ENCODE measurements at places on chromosomes 4 and X.

DNA sequence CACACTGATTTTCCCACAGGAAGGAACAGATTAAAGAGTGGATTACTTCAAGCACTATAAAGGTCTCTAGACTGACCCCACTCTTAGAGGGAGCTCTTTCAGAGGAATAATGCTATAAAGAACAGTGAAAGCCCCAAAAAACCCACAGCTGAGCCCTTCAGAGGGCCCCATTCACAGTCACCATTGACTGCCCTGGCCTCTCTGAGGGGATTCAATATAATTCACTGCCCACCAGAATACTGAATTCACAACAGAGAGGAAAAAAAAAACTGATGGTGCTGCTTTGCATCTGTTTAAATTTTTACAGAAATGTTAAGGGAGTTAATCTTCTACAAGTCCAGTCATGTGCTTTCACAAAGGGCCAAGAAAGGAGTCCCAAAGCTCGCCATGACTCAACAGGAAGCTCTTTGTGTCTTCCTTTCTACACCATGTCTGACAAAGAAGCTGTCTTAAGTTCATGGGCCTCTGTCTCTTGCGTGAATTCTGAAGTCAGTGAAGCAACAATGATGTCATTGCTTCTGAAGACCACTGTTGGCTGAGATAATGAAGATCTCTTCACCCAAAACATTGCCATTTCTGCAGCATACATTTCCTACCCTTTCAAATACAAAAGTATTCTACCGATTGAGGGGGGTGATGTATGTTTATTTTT lies 174.9 kb downstream of the ADAMTS3 start:
- DNase-seq: no peak

GRCh38 chr4:24753519-24753918 lies 41.9 kb upstream of the SOD3 start:
- no peak for DNase-seq

DNA sequence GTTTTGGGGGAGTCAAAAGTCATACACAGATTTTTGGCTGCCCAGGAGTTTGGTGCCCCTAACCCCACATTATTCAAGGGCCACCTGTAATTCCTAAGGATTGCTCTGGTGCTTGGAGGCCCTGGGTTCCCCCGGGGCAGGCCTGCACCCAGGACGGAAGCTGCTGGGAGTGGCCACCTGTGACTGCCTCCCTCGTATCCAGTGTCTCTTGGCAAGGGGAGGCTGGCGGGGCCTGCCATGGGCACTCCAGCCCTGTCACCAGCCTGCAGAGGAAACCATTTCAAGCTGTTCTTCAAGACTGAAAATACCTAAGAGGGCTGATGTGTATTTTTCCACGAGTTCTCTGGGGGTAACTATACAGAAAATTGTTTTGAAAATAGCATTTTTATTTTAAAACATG lies 24.5 kb upstream of the GPR78 start:
- no peak for DNase-seq

DNA sequence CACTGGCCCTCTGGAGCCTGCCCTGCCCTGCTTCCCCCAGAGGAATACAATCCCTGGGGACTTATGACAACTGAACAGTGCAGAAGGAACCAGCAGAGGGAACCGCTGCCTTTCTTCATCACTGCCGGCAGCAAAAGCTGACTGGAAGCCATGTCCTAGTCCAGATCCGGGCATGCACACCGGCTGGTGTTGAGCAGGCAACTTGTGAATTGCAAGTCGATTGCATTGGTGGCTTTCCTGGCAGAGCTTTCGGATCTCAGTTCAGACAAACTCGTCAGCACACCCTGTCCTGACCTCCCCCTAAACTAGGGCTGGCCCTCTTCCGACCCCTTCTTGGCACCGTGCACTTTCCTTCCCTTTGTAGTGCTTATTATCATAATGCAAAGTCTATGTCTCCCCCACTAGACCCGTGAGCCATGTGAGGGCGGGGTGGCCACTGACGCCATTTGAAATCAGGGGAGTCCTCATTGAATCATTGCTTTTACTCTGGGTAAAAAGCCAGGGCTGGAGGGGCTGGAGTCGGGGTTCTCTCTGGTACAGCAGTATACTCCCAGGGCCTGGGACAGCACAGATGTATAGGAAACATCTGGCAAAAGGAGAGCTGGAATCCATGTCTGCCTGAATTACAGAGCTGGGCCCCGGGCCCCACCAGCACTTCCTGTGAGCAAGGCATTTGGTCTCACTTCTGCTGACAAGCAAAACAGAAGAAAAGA lies 1.8 kb downstream of the ARHGAP4 start:
- no peak for DNase-seq

GRCh38 chrX:29746326-29746725 lies 469.0 kb upstream of the MAGEB2 start:
- no peak for DNase-seq

DNA sequence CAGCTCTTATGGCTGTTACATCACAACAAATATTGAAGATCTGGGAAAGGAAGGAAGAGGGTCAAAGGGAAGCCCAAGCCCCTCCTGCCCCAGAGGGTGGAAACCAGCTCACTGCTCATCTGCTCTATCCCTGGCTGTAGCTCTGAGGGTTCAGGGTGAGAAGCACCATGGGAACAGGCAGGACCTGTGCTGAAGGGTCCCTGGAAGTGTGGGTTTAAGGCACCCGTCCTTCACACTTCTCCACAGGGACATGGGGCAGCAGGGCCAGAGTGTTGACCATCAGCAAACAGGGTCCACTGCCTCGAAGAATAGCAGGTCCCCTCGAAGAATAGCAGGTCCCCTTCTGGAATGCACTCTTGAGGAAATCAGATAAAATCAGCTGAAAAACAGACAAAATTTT lies 4.4 kb downstream of the RTL5 start:
- no peak for DNase-seq

DNA sequence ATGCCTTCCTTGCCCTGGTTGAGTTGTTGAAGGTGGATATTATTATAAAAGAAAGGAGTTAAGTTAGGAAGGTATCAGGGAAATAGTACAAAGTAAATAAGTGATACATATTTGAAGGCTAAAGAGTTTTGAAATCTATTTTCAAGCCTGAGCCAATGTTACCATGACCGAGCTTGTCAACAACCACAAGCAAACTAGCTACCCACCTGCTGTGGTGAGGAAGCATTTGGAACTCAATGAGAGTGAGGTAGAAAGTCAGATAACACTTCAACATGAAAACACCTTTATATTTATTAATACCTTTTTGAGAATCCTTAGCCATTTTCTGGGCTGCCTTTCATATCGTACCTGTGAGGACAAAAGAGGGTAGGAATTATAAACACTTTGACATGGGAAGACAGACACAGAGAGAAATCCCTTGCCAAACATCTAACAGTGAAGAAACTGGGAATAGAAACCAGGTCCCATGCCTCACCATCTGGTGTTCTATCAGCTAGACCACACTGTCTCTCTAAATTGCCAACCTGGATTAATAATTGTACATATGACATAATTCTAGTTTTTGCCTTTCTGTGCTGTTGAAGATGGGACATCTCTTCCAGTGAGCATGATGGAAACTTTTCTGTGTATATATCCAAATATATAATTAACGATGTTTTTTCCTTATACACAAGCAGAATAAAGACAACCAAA lies 606.4 kb upstream of the NR3C2 start:
- no peak for DNase-seq

Data from activated T-helper 1 cell treated with Interleukin-2 at 50 U/mL for 16 hours (primary cell).